ENCODE measurements at places on chromosomes 6 and 20.

DNA sequence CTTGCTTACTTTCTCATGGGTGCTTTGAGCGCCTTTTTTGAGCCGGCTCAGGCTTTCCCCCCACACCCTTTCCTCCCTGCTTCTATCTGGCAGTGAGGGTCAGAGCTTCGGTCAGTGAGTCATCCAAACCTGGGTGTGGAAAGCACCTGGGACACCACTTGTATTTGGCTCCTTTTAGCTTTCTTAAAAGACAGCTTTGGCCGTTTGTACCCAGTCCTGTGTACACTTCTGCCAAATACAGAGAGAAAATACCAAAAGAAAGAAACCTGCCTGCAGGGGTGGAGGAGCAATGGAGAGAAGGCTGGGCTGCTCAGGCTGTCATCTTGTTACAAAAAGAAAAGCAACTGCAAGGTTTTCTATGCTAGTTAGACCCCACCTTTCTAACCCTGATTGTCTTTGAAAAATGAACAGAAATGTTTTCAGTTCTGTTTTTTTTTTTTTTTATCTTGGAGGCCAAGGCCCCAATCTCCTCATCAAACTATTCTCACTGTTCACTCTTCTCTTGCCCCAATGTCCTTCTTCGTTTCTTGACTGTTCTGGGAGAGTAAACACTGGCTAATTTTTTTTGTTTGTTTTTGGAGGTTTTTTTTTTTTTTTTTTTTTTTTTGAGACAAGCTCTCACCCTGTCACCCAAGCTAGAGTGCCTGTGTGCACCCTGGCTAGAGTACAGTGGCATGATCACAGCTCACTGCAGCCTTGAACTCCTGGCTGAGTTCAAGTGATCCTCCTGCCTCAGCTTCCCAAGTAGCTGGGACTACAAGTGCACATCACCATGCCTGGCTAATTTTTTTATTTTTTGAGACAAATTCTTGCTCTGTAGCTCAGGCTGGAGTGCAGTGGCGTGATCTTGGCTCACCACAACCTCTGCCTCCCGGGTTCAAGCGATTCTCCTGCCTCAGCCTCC, 76.4 kb downstream of the SSR1 start:
- DNase-seq, result no peak

- no peak for DNase-seq
Measured at GRCh38 chr6:161890133-161890831, 616.4 kb upstream of the AGPAT4 start.

DNA sequence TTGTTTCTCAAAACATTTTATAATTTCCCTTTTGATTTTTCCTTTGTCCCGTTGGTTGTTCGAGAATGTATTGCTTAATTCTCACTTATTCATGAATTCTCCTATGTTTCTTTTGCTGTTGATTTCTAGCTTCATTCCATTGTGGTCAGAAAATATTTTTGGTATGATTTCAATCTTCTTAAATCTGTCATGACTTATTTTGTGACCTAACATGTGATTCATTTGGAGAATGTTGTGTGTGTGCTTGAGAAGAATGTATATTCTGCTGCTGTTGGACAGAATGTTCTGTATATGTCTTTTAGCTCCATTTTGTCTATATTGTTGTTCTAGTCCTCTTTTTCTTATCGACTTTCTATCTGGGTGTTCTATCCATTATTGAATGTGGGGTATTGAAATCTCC, 286.2 kb upstream of the RNF217 start:
- no peak for DNase-seq

DNA sequence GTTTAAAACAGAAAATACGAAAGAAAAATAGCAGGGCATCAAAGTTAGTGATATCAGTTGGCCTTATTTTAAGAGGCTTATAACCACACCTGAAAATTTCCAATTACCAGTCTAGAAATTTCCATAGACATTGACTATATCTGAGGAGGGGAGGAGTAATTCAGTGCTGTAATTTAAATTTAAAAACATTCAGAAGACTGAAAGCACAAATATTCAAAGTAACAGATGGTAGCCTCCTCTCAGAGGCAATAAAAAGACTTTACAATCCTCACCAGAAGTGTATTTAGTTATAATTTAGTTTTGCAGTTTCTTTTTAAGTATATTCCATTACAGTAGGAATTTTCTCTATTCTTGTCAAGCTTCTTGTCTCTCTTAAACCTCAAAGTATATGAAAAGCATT, 18.4 kb upstream of the LOC128125822 start:
- no peak for DNase-seq

- no peak for DNase-seq
Measured at GRCh38 chr20:53714524-53714923, 120.9 kb upstream of the ZNF217 start.

GRCh38 chr20:62625921-62626547, 16.3 kb upstream of the SLCO4A1 start:
- DNase-seq, result no peak

DNA sequence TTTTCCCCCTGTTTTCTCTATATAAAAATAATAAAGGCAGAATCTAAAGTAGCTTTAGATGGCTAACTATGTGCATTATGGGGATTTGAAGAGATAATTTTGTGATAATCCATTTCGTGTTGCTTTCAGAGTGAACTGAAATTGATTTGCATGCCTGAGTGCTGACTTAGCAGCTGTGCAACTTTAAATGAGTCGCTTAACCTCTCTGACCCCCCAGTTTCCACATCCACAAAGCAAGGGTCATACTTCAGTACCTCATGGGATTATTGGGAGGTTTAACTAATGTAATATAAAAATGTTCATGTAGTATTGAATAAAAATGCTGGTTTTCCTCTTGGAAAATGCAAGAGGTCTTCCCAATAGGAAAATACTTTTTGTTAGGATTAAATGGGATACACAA, 63.8 kb upstream of the FABP7 start:
- no peak for DNase-seq

GRCh38 chr6:137044366-137045221, at the start of gene IL20RA:
Gene IL20RA, minus strand, starts transcription at chr6:137044965. Its CDS starts 237 bp downstream, at chr6:137044728.
- DNase-seq, result no peak

GRCh38 chr6:80133020-80133419, 26.5 kb downstream of the BCKDHB start:
- no peak for DNase-seq

DNA sequence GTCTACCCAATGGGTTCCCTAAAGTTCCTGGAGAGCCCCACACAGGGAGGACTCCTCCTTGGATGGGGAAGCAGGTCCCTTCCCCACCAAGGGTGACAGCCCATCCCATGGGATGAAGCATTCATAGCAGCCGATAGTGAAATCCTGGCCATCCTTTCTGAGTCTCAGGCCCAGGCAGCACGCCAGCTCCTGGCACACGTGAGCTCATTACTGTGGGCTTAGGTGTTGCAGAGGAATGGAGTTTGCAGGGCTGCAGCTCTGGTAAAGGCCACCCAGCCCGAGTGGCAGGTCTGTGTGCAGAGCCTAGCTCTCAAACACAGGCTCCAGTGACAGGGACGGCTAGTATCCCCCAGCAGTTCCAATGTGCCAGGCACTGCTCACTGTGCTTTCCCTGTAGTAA, 31.0 kb downstream of the SIRPA start:
- no peak for DNase-seq

DNA sequence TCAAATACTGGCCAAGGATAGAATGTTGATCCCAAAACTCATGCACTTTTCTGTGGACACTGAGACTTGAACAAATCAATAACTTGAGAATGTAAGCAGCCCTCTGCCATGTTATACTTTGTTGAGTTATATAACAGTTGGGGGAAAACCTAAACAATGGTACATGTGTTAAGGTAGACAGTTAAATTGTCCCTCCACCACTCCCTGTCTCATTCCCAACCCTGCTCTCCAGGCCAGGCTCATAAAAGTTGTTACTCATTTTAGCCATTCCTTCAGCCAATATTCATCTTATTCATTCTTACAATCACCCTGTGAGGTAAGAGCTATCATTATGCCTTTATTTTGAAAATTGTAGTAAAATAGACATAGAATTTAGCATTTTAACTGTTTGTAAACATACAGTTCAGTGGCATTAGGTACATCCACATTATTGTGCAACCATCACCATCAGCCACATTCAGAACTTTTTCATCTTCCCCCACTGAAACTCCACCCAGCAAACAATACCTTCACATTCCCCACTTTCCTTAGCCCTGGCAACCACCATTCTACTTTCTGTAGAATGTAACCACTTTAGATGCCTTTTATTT, 38.2 kb upstream of the IER3 start:
- no peak for DNase-seq

DNA sequence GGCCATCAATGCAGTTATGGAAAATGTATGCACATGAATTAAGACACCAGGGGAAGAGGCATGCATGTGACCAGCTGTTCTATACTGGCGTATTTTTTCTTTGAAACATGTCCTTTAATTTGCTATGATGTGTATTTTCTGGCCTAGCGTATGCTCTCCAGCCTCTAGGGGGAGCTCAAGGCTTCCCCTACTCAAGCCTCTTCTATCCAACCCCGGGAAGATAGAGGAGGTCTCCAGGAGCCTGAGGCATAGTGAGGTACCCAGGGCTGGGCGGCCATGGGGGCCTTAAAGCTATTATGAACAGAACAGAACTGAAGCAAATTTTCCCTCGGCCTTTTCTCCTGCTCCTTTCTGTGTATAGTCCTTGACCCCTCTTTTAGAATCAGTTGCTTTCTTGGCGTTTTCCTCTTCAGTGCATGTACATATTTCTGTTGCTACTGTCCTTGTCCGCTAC, 528.9 kb downstream of the MAFB start:
- no peak for DNase-seq

DNA sequence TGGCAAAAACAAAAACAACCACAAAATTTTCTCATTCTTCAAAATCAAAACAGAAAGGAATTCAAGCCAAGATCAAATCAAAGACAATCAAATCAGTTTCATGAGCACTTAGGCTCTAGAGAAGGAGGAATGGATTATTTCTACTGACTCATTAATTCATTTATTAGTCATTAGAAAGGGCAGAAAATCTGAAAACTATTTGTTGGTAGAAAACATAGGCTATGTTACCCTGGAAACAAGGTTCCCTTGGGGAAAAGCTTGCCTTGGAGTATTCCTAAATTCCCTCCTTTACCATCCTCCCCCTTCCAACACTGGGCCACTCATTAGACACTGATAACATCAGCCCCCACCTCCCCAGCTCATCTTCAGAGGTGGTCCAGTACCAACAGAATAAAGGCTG, 17.5 kb downstream of the KIF16B start:
- no peak for DNase-seq

- no peak for DNase-seq
Measured at GRCh38 chr20:50918403-50918802, 12.8 kb downstream of the ADNP start.

- no peak for DNase-seq
Measured at GRCh38 chr6:77131426-77131825, 331.9 kb downstream of the HTR1B start.

- DNase-seq, result no peak
Measured at GRCh38 chr6:133055441-133055966, 185.7 kb upstream of the EYA4 start.

GRCh38 chr6:72657407-72658197, 35.7 kb downstream of the KCNQ5 start:
- DNase-seq, result no peak

GRCh38 chr20:709423-709822, 33.8 kb upstream of the SCRT2 start:
- no peak for DNase-seq

GRCh38 chr20:8121666-8122065, 10.4 kb upstream of the PLCB1 start:
- DNase-seq, result no peak

GRCh38 chr6:2429460-2429859, 184.1 kb upstream of the GMDS start:
- DNase-seq, result no peak

- no peak for DNase-seq
Measured at GRCh38 chr6:118530942-118531341, 17.2 kb upstream of the PLN start.

GRCh38 chr6:3366596-3367413, 90.0 kb downstream of the SLC22A23 start:
- DNase-seq, result no peak

DNA sequence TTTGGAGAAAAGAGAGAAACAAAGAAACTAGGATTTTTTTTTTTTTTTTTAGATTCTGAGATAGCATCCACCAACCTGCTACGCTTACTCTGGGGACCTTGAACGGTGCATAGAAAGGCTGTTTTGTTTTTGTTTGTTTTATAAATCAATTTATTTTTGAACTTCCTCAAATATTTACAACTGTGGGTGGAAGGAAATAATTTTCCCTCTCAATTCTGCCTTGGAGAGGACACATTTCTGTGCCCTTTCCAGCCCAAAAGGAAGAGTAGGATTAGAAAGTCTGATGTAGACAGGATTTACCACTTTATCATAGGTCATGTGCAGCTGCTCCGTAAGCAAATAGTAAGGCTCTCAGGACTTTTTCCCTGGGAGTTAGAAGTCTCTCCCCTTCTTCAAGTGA, 190.5 kb downstream of the NKAIN2 start:
- DNase-seq, result no peak

GRCh38 chr20:44120676-44121425, 66.1 kb downstream of the JPH2 start:
- no peak for DNase-seq

GRCh38 chr6:14397518-14397901, 279.9 kb downstream of the CD83 start:
- DNase-seq, result no peak

DNA sequence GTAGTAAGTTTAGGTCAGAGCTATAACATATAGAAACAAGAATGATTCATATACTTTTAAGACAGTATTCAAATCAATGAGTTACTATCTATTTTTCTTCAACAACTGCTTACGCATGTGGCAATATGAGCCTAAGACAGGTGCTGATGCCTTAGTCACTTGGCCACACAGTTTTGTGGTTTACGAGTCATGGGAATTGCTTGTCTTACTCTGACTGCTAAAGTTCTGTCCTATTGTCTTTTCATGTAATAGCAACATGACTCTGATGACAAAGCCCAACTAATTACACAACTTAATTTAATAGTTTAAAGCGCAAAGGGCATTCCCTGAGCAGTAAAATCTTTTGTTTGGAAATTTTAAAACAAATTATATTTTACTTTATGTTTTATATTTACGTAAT, 159.3 kb upstream of the CENPW start:
- no peak for DNase-seq

DNA sequence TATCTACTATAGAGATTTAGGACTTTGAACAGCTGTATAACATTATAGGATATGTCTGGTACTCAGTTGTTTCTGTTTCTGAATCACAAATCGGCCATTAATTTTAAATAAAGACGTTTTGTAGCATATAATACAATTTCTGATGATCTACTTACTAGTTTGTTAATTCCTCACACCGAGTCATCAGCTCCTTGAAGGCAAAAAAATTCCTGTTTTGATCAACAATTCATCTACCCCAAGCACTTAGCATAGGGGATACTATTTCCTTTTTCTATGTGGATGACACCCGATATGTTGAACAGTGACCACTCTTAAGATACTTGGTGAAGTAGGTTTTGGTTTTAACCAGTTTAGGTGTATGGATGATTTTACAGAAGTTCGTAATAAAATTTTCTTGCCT, 107.3 kb downstream of the NCOA3 start:
- DNase-seq, result no peak

GRCh38 chr20:15919118-15919517, 654.1 kb downstream of the KIF16B start:
- DNase-seq, result no peak

Measured in stimulated activated CD8-positive, alpha-beta memory T cell treated with anti-CD3 and anti-CD28 coated beads, Interleukin-4, amount 100 ng/mL, for 1 hour (primary cell).